Esophagus muscularis mucosa (tissue), 4 donors: ENCODE measurements at places on chromosomes 2 and 18. TPM values are rescaled to one million over a fixed set of nuclear protein-coding genes. Genes with fewer than 3 reads are reported as not detected.

The TRIM43 gene
- not detected for total RNA-seq

The NOL4 gene
- not detected for total RNA-seq

The TNS1 gene
- 2,170 TPM for total RNA-seq

The ALPG gene
- total RNA-seq, result not detected

The C2orf78 gene
- total RNA-seq, result not detected

The CHRNA1 gene
- total RNA-seq, result not detected

The REEP1 gene
- 73.5 TPM for total RNA-seq

The COX5B gene
- 476 TPM for total RNA-seq

DNA sequence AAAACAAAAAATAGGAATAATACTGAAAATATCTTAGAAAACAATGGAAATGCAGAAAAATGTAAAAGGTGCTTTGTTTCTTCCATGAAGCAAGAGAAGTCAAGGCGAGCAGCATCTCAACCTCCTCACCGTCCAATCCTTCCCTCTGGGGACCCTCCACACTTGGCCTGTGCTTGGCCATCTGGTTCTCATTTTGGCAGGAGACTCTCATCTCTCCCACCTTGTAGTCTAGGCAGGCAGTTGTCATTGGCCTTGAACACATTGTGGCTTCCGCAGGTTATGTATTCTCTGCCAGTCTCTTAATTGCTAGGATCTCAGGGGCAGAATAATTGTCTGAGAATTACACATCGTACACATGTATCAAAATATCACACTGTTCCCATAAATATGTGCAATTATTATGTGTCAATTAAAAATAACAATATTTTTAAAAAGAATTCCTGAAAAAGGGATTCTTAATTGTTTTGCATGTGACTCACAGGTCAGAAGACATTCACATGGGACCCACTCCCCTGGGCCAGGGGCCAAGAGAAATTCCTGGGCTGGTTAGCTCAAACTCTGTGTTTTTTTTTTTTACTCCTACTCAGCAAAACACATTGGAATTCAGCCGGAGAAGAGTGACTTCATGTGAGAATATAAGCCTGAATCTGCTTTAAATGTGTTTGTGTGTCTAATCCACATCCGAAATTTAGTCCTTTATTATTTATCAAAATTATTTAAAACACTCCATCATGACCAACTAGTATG lies 14.0 kb upstream of the ANKRD62 start:
- no peak for DNase-seq

- no peak for DNase-seq
Observed at GRCh38 chr2:148565272-148565894, 79.2 kb upstream of the EPC2 start.

- peak; percentile 74 for DNase-seq
Observed at GRCh38 chr18:6982398-6982797, 135.2 kb downstream of the LAMA1 start.

GRCh38 chr2:120486441-120486840 lies 140.5 kb downstream of the INHBB start:
- DNase-seq, result no peak

- DNase-seq, result no peak
Observed at GRCh38 chr2:234425639-234426603, 71.0 kb downstream of the ARL4C start.

DNA sequence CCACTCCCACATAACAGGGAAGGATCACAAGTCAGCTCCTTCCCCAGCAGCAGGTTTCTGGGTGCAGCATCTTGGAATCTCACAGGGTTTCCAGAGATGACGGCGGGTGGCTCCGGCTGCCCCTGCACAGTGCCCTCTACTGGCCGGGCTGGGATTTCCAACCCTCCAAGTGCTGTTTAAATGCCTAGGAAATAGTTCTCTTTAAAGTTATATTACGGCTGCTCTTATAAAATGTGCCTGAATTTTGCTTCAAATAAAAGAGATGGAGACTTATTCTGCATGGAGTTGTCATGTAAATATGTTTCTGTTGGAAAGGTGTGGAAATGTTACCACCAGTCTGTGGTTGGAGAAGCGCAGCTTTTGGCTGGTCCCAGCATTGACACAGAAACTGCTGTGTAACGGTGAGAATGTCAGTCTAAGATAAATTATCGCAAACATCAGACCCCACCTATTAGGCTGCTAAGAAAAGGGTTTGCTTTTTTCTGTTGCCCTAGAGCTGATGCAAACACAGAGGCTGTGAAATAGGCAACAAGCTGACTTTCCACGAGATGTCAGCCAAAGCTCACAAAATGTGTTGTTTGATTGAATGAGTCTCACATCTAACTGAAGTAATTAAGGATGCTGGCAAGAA lies 3.3 kb upstream of the HJURP start:
- no peak for DNase-seq

DNA sequence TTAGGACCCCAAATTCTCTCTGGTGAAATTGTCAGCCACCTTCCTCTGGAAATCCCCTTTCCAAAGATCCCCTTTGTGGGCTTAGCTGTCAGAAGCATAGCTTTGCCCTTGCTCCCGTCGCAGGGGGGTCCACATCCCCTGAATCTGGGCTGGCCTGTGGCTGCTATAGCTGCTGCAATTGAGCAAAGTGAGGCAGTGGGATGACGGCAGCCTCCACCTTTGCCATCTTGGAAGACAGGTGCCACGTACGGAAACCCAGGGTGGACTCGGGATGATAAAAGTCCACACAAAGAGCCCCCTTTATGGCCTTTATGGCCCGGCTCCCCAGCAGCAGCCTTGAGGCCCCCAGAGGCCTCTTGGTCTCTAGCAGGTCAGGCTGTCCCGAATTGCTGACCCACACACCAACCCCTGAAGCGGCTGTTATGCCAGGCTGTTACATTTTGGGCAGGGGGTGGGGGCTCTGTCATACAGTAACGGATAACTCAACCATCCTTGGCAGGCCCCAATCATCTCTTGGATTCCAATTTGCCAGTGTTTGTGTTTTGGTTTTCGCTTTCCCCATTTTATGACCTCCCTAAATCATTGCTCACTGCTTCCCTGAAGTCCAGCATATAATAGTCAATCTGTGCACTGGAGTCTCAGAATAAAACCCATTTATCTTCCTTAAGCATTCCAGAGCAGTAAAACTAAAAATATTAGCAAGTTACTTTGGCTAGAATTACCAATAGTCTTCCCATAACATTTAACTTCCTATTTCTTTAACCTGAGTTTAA lies 33.2 kb upstream of the ID2 start:
- DNase-seq, result no peak

DNA sequence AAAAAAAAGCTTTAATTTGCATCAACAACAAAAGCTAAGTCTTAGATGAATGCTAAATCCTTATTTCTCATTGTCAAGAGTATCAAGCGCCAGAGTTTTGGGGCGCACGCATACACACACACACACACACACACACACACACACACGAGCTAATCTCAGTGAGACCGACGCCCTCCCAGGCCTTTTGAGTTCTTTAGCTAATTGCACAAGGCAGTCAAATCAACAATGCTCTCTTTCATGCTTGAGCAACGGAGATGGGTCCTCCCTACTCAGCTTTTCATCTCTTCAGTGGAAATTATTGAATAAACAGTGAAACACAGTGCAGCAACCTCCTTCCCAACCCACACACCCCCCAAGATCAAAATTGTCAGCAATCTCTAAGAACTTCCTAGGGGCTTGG lies 19.2 kb downstream of the GKN1 start:
- no peak for DNase-seq

DNA sequence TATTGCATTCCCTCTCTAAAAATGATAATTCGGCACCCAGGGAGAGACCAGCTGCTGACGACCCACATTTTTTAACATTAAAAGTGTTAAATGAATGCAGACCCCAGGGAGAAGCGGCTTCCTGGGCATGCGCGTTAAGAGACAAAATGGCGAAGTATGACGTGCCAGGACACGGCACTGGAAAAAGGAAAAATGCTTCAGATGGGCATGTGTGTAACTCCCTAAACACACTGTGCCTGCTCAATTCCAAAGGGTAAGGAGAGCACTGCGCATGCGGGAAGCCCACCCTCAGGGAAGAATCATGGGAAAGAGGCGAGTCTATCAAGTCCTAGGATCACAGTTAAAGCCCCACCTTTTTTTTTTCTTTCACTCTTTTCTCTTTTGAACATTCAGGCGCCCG lies 58.1 kb downstream of the CYP26B1 start:
- DNase-seq, result no peak
